Activated CD4-positive, alpha-beta T cell treated with anti-CD3 and anti-CD28 coated beads, Interleukin-2, amount 50 U/mL, for 48 hours (primary cell): ENCODE measurements at places on chromosomes 6 and 20.

- no peak for DNase-seq
Observed at GRCh38 chr20:41358717-41359116, 7.9 kb downstream of the EMILIN3 start.

GRCh38 chr6:30935018-30935417 is 3.0 kb upstream of the SFTA2 start:
- no peak for DNase-seq

- no peak for DNase-seq
Observed at GRCh38 chr6:107124934-107125348, 9.6 kb upstream of the BEND3 start.

- no peak for DNase-seq
Observed at GRCh38 chr6:113762641-113763040, 94.5 kb upstream of the MARCKS start.

GRCh38 chr6:124008000-124008987 is 204.6 kb downstream of the NKAIN2 start:
- no peak for DNase-seq

DNA sequence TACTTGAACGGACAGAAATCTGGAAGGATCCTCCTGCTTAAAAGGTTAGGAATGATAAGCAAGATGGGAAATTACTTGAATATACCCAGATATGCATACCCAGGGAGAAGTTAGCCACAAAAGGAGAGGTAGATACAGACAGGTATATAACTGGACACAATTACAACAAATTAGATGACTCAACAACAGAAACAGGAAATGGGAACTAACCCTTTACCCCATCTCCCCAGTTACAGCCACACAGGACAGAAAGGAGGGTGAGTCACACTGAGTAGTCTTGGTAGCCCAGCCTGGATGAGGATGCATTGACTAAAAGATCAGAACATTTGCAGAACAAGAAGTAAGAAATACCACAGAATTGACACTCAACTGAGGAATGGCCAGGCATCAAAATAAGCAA is 61.2 kb downstream of the C6orf52 start:
- no peak for DNase-seq

DNA sequence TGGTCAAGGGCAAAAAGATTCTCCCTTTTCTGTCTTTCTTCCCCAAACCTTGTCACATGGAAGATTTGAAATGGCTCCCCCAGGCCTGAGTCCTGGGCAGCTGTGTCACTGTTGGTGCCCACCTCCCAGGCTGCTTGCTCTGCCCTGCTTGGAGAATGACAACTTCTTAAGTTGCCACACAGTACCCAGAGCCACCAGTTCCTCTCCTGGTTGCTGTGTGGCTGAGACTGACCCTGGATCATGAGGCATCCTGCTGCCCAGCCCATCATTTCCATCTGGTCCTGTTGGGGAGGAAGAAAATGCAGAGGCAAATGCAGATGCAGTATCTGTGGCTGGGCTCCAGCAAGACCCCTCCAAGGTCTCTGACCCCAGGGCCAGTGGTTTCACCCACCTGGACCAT is 113.7 kb downstream of the PHACTR3 start:
- no peak for DNase-seq

DNA sequence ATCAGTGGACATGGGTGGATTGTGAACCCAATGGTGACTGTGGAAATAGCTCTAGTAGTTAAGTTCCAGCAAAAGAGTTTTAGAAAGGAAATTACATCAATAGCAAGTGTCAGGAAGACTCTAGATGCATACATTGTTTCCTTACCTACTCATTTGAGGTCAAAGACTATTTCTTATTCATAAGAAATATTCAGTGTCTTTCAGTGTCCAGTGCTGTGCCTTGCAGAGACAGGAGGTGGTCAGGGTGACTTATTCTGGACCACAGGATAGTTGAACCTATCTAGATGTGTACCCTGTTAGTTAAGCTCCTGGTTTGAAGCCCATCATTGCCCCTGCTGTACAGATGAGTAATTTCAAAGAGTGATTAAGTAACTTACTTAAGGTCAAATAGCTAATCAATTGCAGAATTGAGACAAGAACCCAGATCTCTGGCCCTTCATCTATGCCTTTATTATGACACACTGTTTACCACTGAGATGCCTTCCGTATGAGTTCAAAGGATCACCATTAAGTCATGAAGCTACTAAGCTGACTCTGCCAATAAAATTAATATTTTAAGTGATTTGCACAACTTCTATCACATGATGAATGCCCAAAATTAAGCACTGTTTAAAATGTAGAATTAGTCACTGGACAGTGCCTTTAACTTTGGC is 136.1 kb downstream of the PDSS2 start:
- no peak for DNase-seq

DNA sequence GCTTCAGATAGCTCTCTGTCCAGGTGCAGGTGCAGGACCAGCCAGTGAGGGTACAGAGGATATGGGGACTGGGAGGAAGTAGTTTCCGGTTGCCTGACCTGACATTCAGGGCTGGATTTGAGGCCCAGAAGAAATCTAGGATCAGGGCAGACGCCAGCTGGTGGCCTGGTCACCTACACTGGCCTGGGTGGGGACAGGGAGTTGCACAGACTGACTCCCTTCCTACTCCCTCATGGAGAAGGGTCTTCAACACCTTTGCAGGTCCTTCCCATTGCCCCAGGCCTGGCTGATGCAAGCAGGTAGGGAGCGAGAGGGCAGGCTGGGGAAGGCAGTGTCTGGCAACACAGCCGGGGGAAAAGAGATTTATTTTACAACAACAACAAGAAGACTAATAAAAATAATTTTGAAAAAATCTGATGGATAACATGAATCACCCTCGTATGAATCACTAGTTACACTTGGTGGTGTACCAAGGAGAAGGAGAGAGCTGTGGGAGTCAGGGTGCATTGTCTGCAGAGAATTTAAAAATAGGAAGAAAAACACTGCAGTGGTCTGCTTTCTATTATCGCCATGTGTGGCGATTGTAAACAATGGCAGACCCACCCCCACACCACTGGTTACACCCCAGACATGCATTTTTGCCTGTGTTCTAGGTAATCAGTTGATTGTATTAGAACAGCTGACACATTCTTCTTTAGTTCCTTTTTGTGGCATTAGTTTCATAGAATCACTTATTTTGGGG is 62.3 kb upstream of the SNX9 start:
- DNase-seq = no peak

DNA sequence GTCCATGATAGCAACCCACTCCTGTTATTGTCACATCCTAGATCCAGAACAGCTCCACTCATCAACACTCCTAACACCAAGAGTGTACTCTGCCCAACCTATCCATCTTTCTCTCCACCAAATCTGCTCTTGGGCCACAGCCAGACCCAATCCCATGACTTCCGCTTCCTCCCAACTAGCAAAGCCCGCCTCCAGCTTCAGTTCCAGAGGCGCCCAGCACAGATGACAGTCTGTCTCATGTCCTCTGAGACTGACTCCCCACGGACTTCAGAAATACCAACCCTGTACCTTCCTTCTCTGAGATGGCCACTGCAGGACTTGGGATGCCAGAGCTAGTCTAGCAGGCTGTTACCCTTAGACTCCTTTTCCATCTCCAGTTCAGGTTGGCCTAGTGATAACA is 48.6 kb downstream of the DTNBP1 start:
- DNase-seq = no peak

GRCh38 chr20:14412065-14412681 is 74.8 kb upstream of the FLRT3 start:
- DNase-seq = no peak

DNA sequence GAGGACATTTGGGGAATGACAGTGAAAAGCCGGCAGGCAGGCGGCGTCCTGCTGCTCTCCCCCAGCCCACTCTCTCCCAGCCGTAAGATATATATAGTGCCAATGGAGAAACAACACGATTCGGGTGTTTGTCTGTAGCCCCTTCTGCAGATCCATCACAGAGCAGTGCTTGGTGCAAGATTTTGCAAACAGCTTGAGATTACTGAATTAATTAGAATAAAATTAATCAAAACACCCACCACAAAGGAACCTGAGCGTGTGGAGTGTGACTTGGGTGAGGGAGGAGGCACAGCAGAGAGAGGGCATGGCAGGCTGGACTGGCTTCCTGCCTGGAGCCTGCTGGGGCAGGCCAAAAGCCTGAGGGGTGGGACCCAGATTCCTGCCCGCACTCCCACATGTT is 28.8 kb upstream of the CCDC167 start:
- DNase-seq = no peak

GRCh38 chr20:50891138-50891537 is 40.1 kb downstream of the ADNP start:
- no peak for DNase-seq

- peak; percentile 60 for DNase-seq
Observed at GRCh38 chr20:50385733-50386640, 124.2 kb upstream of the PTPN1 start.

- no peak for DNase-seq
Observed at GRCh38 chr6:34152042-34152524, 6.2 kb upstream of the GRM4 start.

DNA sequence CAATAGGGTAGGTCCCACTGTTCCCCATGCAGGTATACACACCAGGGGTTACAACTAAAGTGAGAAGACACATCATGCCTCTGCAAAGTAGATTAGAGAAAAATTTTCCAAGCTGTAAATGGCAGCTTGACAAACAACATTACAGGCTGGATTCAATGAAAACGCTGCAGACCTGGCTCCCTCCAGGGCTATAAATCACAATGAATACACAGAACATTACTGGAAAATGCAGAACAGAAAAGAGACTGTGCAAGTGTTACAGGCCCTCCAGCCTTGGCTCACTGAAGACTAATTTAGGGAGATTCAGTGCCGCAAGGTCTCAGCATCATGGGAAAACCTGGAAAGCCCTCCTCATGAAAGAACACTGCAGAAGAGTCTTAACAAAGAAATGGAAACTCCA is 207.8 kb downstream of the KHDC1L start:
- DNase-seq = no peak

GRCh38 chr20:11018668-11019170 is 344.9 kb upstream of the JAG1 start:
- no peak for DNase-seq

GRCh38 chr6:1838604-1839213 is 229.0 kb downstream of the FOXC1 start:
- DNase-seq = no peak

DNA sequence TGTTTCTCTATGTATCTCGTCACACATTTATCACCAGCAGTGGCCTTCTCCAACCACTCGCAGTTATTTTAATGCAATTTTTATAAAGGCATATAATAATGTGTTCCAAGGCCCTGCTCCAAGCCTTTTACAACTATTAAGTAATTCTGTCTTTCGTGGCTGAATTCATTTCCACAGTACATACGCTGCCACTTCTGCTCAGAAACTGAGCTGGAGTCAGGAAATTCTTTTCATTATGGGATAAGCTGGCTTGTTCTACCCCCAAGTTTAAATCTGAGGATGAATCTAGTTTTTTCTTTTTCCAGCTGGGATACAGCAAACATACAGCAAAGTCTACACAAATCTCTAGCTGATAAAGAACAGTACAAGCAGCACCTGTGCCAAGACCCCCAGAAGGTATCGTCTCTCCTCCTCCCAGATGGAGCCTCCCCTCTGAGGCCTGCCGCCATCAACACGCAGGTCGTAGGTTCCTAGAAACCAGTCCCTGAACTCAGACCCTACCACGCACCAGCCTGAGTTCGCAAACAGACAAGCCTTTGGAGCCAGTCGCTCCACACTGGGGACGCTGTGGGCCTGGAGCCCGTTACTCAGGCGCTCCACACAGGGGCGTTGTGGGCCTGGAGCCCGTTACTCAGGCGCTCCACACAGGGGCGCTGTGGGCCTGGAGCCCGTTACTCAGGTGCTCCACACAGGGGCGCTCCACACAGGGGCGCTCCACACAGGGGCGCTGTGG is 263.5 kb downstream of the THBS2 start:
- no peak for DNase-seq

DNA sequence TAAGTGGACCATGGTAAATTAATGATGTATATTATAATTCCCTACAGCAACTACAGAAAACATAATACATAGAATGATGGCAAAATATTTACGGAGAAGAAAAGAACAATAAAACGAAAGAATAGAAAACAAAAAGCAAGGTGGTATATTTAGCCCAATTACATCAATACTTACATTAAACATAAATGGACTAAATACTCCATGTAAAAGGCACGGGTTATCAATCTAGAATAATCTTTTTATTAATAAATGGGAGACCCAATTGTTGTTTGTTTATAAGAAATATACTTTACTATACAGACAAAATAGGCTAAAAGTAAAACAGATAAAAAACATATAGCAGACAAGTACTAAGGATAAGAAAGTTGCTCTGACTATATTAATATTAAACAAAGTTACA is 137.2 kb downstream of the TASP1 start:
- DNase-seq = no peak

DNA sequence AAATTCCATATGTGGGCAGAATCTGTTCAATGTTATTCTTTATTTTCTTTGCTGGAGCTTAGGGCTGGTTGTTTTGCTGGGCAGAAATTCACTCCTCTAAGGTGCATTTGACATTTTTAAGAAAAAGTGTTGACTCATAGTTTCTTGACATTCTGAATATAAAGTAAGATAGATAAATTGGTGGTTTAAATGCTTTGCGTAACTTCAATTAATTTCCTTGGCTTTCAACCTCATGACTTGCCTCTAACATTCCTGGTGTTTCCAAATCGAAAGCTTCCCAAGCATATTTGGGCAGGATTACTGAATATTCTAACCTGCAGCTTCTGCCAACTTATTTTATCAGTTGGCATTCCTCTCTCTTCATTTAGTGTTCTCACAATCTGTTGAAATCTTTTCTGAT is 718.7 kb upstream of the ADGRB3 start:
- no peak for DNase-seq

DNA sequence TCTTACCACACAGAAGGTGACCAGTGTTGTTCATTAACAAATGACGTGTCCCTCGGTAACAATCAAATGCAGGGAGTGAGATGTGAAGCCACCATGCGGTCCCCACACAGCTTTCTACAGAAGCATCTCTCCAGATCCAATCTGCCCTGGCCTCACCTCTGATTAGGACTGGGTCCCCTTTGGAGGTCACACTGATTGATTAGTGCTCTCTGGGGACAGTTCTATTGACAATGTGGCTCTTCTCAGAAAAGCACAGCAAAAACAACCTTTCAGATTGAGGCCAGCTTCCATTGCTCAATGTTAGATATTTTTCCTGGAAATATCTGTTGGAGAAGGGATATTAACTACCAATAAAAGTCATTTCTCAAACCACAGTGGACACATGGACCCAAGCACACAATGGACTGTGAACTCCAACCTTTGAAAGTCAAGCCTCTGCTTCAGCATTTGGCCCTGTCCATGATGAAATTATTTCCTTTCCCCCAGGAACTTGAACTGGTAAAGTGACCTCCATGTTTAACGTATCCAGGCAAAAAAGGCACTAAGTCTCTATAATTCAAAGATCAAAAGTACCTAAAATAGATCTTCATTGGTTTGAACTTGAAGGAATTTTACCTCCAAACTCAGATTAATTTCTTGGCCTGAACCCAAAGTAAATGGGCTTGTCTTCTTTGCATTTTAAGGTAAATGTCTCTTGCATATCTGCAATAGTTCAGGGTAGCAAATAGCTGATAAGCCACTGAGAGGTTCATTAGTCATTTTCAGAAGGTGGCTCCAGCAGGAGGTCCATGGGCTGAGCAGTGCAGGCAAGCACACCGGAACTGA is 118.5 kb downstream of the FOXA2 start:
- DNase-seq = no peak
